ENCODE measurements at places on chromosomes 5 and 9.

DNA sequence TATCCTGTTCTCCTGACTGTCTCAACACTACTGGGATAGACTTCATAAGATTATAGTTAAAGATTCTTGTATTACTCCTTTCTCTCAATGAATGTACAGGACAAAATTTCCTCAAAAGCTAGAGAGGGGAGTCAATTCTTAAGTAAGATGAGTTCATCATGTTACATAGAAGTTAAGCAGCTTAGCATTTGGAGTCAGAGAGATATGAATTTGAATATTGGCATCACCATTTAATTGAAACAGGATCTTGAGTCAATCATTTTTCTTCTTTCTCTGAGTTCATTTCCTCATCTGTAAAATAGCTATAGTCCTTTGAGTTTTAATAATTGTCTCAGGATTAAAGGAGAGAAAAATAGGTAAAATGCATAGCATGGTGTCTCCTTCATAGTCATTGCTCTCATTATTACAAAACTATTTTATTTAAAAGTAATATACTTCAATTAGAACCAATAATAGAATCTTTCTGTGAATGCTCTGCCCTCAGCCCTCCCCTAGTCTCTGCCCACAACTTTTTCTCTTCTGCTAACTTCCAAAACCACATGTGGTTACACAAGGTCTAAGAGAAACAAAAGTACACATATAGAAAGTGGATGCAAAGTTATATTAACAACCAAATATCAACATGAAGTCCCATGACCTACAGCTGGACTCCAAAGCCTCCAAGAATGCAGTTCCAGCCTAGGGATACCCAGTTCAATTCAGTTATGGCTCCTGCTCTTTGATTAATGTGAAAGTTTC, 265.6 kb downstream of the TLE1 start:
- no peak for DNase-seq

GRCh38 chr5:160500786-160501779, 79.4 kb downstream of the PTTG1 start:
- DNase-seq = no peak

DNA sequence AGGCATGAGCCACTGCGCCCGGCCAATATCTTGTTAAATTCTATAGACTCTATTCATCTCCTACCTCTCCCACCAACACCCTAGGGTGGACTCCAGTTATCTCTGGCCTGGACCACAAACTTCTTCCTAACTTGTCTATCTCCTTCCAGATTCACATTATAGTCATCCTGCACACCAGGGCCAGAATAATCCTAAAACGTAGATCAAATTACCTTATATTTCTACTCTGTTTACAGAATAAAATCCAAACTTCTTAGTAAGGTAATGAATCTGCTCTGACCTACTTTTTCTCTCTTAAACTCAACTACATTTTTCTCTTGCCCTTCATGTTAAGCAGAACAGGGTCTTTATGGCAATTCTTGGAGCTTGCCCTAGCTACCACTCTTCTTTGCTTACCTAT, 6.9 kb downstream of the ELL2 start:
- DNase-seq = no peak

DNA sequence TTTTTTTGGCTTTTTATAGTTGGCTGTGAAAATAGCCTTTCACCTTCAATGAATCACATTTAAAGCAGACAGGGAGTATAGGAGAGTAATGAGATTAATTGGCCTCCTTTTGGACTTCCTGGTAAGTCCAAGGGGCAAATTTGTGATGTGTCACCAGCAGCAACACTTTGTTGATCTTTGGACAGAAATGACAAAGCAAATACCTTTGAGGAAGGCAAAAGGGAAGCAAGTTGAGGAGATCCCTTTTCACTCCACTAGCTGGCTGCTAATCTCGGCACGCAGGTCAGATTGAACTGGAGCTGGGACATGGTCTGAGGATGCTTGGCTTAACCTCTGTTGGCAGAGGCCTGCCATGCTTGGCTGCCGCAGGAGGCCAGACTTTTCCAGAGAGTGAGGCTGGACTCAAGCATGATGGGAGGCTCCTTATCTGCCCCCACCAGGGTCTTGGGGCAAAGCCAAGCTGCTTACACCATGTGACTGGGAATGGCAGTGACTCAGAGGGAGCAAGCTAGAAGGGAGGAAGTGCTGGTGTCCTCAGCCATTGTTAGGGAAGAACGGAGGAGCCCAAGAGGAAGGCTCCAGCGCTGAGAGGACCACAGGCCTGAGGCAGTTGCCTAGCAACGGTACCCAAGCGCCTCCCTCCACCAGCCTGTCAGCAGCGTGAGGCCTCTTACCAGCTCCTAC, 174.5 kb upstream of the MAP1B start:
- no peak for DNase-seq

GRCh38 chr5:76445063-76445462, 42.0 kb downstream of the IQGAP2 start:
- DNase-seq = no peak

DNA sequence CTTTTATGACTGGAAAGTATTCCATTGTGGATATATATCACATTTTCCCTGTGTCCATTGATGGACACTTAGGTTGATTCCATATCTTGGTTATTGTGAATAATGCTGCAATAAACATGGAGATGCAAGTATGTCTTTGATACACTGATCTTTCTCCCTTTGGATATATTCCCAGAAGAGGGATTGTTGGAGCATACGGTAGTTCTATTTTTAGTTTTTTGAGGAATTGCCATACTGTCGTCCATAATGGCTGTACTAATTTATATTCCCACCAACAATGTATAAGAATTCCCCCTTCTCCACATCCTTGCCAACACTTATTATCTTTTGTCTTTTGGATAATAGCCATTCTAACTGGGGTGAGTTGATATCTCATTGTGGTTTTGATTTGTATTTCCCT, 54.9 kb upstream of the PITX1 start:
- no peak for DNase-seq

GRCh38 chr5:133607451-133607850, 4.9 kb downstream of the FSTL4 start:
- no peak for DNase-seq

DNA sequence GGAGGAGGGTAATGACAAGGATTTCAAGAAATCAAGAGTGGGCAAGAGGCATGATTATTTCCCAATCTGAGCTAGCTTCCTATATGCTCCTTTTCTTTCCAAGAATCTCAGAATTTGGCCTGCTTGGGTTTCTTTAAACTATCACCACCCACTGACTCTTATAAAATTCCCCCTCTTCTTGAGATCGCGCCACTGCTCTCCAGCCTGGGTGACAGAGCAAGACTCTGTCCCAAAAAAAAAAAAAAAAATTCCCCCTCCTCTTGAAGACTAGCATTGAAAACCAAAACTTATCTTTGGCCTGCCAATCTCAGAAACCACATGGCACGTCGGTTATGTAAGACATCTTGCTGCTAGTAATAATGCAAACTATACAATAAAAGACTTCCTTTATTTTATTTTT, 3.4 kb upstream of the DMXL1 start:
- DNase-seq = no peak

DNA sequence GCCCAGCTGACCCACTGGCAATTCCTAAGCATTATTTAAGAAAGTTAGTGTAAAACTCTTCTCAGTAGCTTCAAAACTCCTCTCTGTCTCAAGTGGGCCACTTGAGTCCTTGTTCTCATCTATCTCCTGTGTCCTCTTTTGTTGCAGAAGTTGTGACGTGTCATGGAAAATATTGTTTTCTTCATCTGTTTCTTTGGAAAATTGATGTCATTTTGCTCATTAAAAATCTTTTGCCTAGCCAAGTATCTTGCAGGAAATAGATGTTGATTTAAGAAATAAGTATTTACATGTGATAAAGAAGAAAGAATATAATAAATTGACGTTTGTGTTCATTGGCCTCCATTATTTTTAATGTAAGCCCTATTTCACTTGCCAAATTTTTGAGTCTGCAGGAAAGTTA, 1158.4 kb upstream of the SEMA6A start:
- no peak for DNase-seq

GRCh38 chr9:78187763-78188484, 48.0 kb upstream of the CEP78 start:
- no peak for DNase-seq

- no peak for DNase-seq
These were observed 40.4 kb downstream of the ACTBL2 start for GRCh38 chr5:57442080-57442839.

DNA sequence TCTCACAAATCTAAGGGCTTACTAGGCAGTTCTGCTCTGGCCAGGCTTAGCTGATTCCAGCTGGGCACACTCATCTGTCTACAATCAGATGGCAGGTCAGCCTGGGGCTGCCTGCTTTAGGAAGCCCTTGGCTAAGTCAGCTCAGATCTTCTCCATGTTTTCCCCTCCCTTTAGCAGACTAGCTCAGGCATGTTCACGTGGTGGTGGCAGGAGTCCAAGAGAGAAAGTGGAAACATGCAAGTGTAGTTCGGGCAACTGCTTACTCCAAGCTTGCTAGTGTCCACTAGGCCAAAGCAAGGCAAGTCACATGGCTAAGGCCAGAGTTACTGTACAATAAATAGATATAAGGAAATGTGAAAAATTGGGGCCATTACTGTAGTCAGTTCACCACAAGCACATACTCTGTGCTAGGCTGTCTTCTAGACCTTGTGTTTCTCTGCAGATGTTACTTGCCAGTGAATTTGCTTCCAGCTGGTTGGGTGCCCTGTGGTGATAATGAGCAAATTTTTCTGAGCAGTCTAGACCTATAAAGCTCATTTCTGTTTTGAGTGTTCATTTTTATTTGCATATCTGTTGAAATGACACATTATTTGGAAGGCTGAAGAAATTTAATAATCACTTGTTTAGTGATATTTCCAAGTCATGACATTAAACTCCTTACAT, 38.3 kb downstream of the RECK start:
- DNase-seq = no peak

GRCh38 chr9:70034271-70034711, 9.4 kb upstream of the MAMDC2 start:
- no peak for DNase-seq

DNA sequence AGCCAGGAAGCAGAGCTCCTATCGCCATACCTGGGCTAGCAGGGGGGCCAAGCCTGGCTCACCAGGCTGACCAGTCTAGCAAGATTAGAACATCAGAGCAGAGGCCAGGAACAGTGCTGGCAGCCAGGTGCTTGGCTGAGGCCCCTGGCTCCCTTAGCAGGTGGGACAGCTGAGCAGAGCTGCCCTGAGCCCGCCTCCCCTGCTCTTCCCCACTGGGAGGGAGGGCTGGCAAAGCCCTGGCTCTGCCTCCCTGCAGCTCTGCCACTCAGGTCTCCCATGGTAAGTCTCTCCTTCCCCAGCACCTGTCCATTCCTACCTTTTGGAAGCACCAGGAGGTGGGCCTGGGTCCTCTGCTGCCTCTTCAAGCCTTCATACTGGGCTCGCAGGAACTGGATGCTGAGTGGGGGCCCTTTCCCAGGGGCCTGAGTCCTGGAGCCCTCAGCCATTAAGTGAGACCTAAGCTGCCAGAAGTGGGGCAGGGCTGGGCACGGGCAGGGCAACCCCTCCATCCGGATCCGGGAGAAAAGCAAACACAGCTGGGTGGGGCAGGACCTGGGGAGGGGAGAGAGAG, 803 bp downstream of the C9orf152 start:
- no peak for DNase-seq

DNA sequence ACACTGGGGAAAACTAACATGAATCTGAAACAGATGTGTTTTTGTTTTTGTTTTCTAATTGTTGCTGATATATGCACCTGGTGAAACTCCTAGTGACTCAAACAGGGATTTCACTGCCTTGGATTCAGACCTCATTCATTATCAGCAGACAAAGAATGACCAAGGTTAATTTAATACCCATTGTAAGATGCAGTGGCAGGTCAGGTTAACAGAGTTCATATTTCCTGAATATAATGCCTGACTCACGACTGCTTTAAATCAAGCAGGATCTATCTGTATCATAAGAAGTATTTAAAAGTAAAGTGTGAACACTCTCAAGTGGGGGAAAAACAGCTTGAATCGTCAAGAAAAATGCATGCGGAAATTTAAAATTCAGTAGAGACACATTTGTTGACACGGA, 5.5 kb downstream of the JAKMIP2 start:
- no peak for DNase-seq

DNA sequence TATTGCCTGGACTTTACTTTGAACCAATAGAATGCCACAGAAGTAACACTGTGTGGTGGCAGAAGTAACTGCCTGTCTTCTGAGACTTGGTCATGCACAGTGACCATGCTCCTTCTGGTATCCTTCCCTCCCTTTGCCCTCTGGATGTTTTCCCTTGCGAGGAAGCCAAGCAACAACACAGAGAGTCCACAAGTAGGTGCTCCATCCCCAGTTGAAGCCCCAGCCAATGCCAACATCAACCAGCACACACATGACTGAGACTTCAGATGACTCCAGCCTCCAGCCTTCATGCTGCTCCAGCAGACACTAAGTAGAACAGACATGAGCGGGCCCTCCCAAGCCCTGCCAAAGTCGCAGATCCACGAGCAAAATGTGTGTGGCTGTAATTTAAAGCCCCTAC, 129.6 kb downstream of the EPB41L4A start:
- DNase-seq = no peak

GRCh38 chr5:31235381-31235780, 41.9 kb downstream of the CDH6 start:
- no peak for DNase-seq

DNA sequence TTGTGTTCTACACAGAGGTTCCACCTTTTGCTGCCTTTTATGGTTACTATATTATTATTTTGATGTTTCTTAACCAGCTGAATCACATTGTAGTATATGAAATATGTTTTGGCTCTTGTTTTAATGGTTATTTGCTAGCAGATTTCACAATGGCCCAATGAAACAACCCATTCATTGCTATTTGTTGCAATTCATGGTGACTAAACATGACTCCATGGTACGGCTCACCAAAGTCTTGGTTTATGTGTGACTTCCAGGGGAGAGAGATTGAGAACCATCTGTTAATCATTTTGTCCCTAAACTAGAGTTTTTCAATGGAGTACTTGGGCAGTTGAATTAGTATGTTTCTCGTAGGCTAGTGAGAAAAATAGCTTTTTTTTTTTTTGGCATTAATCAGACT, 108.4 kb downstream of the GHR start:
- DNase-seq = no peak

DNA sequence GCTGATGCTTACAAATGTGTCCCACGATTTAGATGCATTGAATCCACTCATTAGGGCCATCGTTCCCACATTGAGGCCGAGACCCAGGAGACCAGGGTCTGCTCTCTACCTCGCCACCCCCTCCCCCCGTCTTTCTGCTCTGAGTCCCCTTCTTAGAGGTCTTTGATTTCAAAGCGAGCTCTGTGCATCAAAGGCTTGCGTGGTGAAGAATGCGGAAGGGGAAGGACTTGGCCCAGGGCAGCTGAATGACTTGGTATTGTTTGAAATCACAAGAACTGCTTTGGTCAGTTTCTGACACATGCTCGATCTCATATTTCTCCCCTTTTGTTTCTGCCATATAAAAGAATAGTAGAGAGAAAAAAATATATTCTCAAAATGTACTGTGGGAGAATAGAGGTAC, 78.3 kb upstream of the IRX1 start:
- no peak for DNase-seq

Data from activated CD8-positive, alpha-beta memory T cell treated with anti-CD3 and anti-CD28 coated beads, Interleukin-2, amount 50 U/mL, for 48 hours (primary cell).